Substantia nigra (tissue), 51 donors: ENCODE measurements at places on chromosomes 7 and 10.
A peak's percentile ranks its signal among the peaks of the same experiment; 100 is the strongest.

- no peak for DNase-seq
Observed at GRCh38 chr7:22675917-22676343, 51.1 kb upstream of the IL6 start.

DNA sequence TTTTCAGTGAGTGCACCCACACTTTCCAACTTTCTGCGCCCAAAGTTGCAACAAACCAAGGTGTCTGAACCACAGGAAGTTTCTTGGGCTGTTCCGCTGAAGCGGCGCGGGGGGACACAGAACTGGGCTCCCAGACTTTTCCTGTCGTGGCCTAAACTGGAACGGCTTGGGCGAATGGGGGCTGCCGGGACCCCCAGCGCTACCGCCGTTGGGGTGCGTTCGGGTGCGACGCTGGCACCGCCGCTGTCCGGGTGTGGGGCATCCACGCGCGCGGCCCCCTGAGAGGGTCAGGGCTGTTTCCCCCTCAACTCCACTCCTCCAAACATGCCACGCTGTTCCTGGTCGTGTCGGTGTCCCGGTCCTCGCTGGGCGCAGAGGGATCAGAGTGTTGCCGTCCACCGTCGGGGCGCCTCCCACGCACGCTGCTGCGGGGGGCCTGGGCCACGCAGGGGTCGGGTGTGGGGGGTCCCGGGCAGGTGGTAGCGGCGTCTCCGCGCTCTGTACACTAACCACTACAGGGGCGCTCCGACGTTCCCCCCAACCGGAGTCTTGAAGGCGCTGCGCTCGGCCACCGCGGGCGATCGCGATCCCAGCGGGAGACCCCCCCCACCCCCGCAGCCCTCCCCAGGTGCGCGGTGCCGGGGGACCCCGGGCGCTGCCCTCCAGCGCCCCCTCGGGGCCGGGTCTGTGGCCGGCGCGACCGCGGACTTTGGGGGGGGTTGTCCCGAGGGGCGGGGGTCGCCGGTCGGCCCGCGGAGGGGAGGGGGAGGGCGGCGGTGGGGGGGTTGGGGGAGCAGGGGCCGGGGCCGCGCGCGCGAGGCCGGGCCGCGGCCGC is 2.2 kb upstream of the CUX1 start:
- DNase-seq, result peak; percentile 51

DNA sequence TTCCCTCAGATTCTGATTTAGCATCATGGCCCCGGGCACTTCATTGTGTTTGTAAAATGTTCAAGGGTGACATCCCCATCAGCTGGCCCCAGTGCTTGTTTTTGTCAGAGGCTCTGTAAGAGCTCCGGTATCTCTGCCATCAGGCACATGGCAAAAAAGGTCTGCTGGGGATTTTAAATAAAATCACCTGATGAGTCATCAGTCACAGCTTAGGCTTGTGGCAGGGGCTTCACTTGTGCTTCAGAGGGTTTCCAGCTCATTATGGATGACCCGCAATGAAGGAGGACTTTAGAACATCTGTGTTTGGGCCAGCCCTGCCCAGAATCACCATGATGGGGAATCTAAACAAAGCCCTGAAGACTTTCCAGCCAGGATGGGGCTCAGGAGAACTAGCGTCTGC is 259.9 kb downstream of the ZEB1 start:
- DNase-seq, result no peak

DNA sequence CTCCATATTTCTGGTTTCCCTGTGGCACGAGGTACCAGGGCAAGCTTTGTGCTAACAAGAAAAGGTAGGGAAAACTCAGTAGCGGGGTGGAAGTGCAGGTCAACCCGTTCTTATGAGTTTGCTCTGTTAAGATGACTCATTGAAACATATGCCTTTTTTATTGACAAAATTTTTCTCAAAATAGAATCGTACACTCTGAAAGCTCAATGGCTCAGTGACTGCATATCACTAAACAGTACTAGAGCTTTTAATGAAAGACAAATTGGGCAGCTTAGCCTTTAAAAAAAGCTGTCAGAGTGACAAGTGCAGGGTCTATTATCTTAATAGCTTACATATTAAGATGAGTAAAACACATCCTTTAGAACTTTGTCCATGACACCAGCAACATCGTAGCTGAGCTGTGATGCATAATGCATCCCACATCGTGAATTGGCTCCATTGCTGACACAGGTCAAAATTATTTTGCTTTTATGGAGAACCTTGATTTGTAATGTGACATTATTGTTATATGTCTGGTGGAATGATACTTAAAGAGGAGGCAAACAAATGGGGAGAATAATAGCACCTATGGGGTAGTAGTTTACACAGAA is 264.4 kb downstream of the ETV1 start:
- no peak for DNase-seq

GRCh38 chr7:99111591-99111990 is 32.3 kb downstream of the SMURF1 start:
- DNase-seq, result no peak

DNA sequence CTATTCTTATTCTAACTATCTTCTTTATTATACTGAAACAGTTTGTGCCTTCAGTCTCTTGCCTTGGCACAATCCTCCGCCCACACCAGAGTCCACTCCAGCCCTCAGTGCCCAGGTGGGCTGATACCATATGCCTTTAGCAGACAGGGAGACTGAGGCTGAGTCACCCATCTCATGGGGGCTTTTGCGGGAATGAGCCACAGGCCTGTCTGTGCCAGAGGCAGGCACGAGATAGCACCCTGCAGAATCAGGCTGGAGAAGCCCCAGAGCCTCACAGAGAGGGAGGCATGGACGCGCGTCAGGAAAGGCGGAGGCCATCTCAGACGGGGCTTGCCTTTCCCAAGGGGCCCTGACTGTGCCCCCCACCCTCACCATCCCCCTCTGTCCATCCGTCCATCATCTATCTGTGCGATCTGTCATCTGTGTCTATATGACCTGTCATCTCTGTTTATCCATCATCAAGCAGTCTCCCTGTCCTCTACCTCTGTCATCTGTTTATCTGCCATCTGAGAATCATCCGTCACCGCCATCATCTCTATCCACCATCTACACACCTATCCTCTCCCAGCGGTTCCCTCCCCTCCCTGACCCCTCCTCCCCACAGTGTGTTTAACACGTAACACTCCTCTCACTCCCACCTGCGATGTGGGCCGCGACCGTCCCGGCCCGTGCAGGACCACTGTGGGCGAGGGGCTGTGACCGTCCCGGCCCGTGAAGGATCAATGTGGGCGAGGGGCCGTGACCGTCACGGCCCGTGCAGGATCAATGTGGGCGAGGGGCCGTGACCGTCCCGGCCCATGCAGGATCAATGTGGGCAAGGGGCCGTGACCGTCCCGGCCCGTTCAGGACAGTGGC is 7.3 kb upstream of the ADAP1 start:
- DNase-seq, result no peak

DNA sequence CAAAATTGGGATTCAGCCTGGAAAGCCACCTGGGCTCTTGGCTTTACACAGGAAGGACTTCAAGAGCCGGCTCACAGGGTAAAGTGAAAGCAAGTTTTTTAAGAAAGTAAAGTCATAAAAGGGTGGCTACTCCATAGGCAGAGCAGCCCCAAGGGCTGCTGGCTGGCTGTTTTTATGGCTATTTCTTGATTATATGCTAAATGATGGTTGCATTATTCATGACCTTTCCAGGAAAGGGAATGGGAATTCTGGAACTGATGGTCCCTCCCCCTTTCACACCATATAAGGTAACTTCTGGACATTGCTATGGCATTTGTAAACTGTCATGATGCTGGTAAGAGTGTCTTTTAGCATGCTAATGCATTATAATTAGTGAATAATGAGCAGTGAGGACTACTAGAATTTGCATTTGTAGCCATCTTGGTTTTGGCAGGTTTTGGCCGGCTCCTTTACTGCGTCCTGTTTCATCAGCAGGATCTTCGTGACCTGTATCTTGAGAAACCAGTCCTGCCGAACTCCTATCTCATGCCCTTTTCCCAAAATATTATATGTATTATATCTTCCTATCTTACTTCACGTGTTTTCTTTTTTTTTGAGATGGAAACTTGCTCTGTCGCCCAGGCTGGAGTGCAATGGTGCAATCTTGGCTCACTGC is 80.5 kb downstream of the HECW1 start:
- DNase-seq, result no peak

DNA sequence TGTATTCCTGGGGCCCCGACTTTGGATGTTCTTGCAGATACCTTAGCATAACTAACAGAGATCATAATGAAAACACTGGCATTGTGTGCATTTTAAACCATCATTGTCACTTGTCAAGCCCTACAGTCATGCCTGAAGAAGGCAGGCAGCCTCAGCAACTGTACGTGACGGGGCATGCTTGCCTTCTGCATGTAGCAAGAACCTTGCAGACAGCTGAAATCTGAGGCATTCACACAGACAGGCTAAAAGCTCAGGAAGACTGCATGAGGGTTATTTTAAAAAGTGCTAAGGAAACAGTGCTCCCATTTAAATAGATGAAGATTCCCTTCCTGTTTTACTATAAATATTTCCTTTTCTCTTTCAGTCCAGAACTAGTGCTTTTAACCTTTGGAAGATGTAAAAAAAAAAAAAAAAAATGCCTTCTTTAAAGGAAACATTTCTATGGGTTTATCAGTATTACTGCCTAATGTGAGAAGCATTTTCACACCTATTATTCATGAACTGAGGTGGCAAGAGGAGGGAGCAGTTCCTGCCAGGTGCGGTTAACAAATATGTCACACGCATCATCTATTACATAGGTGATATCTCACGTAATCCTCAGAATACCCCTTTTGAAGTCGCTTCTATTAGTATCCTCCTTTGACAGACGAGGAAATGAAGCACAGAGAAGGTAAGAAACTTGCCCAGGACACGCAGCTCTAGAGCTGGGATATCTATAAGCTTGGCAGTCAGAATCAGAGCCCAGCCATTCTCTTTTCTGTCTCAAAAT is 88.1 kb downstream of the PRKCQ start:
- DNase-seq, result no peak

GRCh38 chr10:22649390-22649841 is 65.0 kb downstream of the PIP4K2A start:
- DNase-seq, result no peak

DNA sequence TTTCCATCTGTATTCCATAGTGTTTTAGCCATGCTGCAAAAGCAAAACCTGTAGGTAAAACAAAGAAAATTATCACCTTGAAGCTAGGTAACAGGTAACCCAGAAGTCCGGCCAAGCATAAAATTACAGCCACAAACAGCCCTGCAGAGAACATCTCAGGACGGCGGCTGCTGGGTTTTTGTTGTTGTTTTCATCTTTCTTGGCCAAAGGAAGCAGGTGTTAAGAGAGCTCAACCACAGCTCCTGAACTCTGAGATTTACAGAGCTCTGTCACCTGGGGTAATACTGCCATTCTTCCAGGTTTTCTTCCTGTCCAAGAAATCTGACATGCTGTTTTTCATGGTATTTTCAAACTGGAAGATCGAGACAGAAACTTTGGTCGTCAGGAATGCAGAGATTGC is 847 bp upstream of the SCIN start:
- no peak for DNase-seq

- no peak for DNase-seq
Observed at GRCh38 chr7:31203551-31203950, 137.0 kb downstream of the NEUROD6 start.
